ENCODE measurements at places on chromosomes 1 and 21. TPM values are rescaled to one million over a fixed set of nuclear protein-coding genes. Genes with fewer than 3 reads are reported as not detected.
A peak's percentile ranks its signal among the peaks of the same experiment; 100 is the strongest.

DNA sequence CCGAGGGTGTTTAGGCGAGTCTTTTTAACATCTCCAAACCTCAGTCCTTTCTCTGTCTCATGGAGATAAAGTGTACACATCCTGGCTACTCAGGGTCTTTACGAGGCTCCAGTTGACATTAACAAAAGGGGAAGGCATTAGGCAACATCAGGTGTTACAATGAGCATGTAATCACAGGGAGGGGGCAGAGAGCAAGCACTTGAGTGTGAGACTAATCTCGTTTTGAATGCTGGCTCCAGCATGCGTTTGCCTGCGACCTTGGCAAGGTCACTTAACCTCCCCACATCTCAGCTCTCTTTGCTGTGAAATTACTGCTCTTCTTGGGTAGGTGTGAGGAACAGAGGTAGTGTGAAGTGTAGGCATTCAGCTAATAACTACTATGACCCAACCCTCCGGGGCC, 3.1 kb downstream of the TNNT2 start:
- DNase-seq, result no peak
- H3K27me3 ChIP-seq, result peaks cover 54% of the 10 kb centered on the region
- H3K27ac ChIP-seq, result no peak overlapping the region

DNA sequence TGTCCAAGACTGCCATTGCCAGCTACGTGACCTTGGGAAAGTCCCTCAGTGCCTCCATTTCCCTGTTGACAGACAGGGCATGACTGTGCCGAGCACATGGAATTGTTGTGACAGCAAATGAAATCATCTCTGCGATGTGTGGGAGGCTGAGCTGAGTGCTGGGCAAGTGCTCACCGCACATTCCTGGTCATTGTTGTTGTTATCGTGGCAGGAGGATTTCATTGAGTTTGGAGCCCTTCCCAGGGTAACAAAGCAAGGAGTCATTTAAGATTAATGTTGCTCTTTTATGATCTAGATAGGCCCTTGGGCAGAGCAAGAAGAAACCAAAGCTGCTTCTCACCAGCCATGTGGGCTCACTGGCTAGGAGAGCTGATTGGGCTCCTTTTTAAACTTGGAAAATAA, 39.6 kb upstream of the ITPKB start:
- peak overlapping the region; percentile 40 for H3K27ac ChIP-seq
- no peaks in the 10 kb centered on the region for H3K36me3 ChIP-seq
- H3K4me1 ChIP-seq, result peaks cover 11% of the 10 kb centered on the region

GRCh38 chr1:163165119-163165518, 37.6 kb downstream of the RGS5 start:
- H3K27ac ChIP-seq, result no peak overlapping the region
- no peaks in the 10 kb centered on the region for H3K36me3 ChIP-seq
- H3K4me3 ChIP-seq, result no peak overlapping the region
- peaks cover 46% of the 10 kb centered on the region for H3K4me1 ChIP-seq
- DNase-seq, result no peak
- no peaks in the 10 kb centered on the region for H3K27me3 ChIP-seq

DNA sequence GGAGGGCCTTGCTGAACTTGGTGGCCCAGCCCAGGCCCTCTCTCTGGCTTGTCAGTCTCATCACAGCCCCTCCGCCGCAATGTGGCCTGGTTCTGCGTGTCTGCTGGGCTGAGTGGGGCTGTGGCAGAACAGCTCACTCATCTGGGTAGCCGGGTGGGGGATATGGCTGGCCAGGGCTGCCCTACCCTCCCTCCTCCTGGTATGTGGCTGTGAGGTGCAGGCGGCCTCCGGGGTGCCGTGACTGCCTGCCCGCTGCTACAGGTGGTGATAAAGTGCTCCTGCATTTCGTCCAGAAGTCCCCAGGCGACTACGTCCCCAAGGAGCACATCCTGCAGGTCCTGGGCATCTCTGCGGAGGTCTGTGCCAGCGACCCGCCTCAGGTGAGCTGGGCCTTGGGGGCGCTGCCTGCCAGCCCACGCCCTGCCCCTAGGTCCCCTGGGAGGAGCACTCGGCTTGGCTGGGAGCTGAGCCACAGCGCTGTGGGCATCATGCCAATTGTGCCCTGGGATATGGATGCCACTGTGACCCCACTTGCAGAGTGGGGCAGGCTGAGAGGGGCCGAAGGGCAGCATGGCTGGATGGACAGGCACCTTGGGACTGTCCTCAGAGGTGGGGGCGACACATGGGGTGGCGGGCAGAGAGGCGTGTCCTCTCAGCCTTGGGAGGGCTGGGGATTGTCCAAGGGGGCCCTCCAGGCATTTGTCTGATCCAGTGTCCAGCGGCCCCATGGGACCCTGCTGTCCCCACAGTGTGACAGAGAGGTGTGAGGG, 2.3 kb downstream of the PRXL2B start:
- H3K36me3 ChIP-seq, result no peaks in the 10 kb centered on the region
- no peak overlapping the region for H3K27ac ChIP-seq
- no peak for DNase-seq

DNA sequence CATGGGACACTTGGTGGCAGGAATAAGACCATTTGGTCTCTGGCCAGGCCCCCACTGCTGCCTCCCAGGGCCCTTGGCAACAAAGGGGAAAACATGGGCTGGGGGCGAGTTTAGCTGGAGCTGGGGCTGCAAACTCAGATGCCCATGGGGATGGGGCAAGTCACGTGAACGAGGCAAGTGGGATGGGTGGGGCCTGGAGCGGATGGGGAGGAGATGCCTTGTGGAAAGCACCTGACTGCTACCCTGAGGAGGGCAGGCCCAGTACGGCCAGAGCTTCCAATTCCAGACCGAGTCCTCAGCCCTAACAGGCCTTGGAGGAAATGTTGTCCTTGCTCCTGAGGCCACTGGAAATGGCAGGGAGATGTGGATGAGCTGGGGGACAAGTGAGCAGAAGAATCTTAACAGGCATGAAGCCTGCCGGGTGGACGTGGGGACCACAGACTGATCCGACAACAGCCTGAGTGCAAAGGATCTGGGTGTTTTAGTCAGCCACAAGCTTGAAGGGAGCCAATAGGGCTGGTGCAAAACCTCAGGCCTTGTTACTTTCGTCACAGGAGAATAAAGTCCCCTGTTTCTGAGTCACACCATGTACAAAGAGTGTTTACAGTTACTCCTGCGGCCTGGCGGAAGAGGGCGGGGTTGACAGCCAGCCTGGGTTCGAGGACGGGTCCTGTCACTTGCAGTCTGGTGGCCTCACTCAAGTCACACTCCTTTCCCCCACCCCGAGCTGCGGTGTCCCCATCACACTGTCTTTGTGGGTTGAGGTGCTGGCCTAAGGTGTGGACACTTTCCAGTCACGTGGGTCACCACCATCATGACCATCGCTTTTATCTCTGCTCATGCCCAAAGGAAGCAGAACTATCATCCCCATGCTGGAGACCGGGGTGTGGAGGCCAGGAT, 19.1 kb downstream of the RUNX3 start:
- no peak overlapping the region for H3K4me3 ChIP-seq
- H3K36me3 ChIP-seq, result no peaks in the 10 kb centered on the region
- 0 out of 2 replicates have a peak, but pooled peaks cover 6% of the 10 kb centered on the region for H3K4me1 ChIP-seq
- H3K27me3 ChIP-seq, result no peaks in the 10 kb centered on the region

NFASC gene
- 46.3 TPM for polyA plus RNA-seq

- H3K36me3 ChIP-seq, result no peaks in the 10 kb centered on the region
- no peak overlapping the region for H3K27ac ChIP-seq
These were observed 96.8 kb upstream of the DPT start for GRCh38 chr1:168825820-168826219.

TESK2 gene
- polyA plus RNA-seq, result 1.5 TPM

GRCh38 chr1:215005656-215006345, 76.7 kb upstream of the KCNK2 start:
- DNase-seq, result peak; percentile 60
- no peaks in the 10 kb centered on the region for H3K27me3 ChIP-seq
- H3K4me3 ChIP-seq, result peak overlapping the region; percentile 83

DNA sequence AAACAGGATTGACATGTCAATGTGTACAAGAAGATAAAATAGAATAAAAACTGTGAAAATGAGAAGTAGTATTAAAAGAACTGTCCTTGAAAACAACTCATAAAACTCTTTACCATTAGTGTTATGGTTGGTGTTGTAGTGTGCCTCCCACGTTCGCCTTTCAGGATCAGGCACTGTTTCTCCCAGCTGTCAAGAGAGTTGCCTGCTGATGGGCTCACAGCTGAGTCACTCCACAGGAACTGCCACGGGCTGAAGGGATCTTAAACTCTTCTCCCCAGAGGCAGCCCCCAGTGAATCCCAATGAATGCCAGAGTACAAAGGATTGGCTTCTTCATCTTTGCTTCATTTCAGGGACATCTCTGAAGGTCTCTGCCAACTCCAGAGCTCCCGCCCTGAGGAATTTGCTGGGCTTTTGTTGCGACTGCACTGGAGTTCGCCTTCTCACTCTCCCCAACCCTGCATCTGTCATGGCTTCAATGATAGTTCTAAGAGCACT, 119.6 kb downstream of the ADGRL2 start:
- H3K4me1 ChIP-seq, result peaks cover 11% of the 10 kb centered on the region
- H3K27me3 ChIP-seq, result no peaks in the 10 kb centered on the region
- peak overlapping the region; percentile 10 for H3K27ac ChIP-seq

Data from GM23248 (cell line).